ENCODE measurements at places on chromosomes 16 and 17. TPM values are rescaled to one million over a fixed set of nuclear protein-coding genes. Genes with fewer than 3 reads are reported as not detected.

The GALK1 gene
- total RNA-seq: 19.6 TPM

The VPS9D1 gene
- total RNA-seq: 7.3 TPM

DNA sequence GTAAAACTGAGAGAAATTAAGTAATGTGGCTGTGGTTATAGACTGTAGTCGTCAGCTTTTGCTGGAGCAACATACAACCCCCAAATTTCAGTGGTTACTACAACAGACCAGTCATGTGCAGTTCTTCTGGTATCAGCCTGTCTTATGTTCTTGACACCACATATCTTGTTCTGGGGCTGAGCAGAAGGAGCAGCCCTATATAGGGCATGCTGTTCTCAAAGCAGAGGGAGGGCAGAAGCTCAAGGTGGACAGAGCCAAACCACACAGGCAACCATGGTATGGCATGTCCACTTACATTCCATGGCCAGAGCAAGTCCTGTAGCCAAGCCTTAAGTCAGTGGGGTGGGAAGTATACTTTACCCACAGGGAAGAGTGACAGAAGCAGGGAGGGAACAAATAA is 7.7 kb downstream of the PRKAR1A start:
- no peaks in the 10 kb centered on the region for H3K27me3 ChIP-seq
- H3K27ac ChIP-seq: peak overlapping the region; percentile 99
- no peak overlapping the region for H3K4me3 ChIP-seq
- peaks cover 65% of the 10 kb centered on the region for H3K36me3 ChIP-seq

The FAM117A gene
- total RNA-seq: 15.5 TPM

The CYGB gene
- 23.0 TPM for total RNA-seq

The SLC12A3 gene
- not detected for total RNA-seq

The SBK1 gene
- total RNA-seq: 0.52 TPM

GRCh38 chr17:17570798-17571716 is 20.5 kb downstream of the PEMT start:
- no peak overlapping the region for H3K4me3 ChIP-seq
- no peak for DNase-seq
- peaks cover 56% of the 10 kb centered on the region for H3K4me1 ChIP-seq
- H3K27ac ChIP-seq: peak overlapping the region; percentile 97
- no peaks in the 10 kb centered on the region for H3K36me3 ChIP-seq

- peaks cover 13% of the 10 kb centered on the region for H3K36me3 ChIP-seq
- H3K27ac ChIP-seq: no peak overlapping the region
- no peak for DNase-seq
- H3K4me1 ChIP-seq: peaks cover 43% of the 10 kb centered on the region
- no peak overlapping the region for H3K4me3 ChIP-seq
- H3K27me3 ChIP-seq: peaks cover 4% of the 10 kb centered on the region
Observed at GRCh38 chr16:3026609-3027488, 3.0 kb downstream of the THOC6 start.

GRCh38 chr17:80449930-80450576 is 26.4 kb downstream of the NPTX1 start:
- H3K27ac ChIP-seq: no peak overlapping the region
- peaks cover 9% of the 10 kb centered on the region for H3K4me1 ChIP-seq
- DNase-seq: no peak
- no peaks in the 10 kb centered on the region for H3K36me3 ChIP-seq

GRCh38 chr17:60297760-60298401 is 94.1 kb downstream of the USP32 start:
- DNase-seq: no peak
- no peak overlapping the region for H3K27ac ChIP-seq
- H3K36me3 ChIP-seq: no peaks in the 10 kb centered on the region
- H3K27me3 ChIP-seq: no peaks in the 10 kb centered on the region

The KRTAP9-8 gene
- not detected for total RNA-seq

- no peaks in the 10 kb centered on the region for H3K36me3 ChIP-seq
- H3K27me3 ChIP-seq: no peaks in the 10 kb centered on the region
- no peak overlapping the region for H3K27ac ChIP-seq
- DNase-seq: no peak
- H3K4me1 ChIP-seq: peaks cover 11% of the 10 kb centered on the region
Observed at GRCh38 chr17:17445925-17446665, 30.7 kb upstream of the MED9 start.

DNA sequence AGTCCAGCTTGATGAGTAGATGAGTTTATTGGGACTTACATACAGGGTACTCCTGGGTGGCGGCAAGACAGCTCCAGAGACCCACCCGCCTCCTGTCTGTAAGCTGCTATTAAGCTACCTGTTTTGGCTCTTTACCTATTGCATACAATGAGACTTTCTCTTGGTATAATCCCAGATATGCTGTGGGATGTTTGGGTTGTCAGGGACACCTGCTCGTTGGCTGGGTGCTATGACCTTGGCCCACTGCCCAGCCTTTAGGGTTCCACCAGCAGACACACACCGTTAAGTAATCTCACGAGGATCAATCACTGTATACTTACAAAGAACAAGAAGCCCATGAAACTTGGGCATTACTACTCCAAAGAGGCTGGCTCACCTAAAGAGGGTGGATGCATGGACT is 116.4 kb downstream of the NPIPB5 start:
- no peaks in the 10 kb centered on the region for H3K36me3 ChIP-seq
- H3K27ac ChIP-seq: no peak overlapping the region
- H3K27me3 ChIP-seq: no peaks in the 10 kb centered on the region
- DNase-seq: no peak
- no peak overlapping the region for H3K4me3 ChIP-seq
- no peaks in the 10 kb centered on the region for H3K4me1 ChIP-seq

The ZNF205 gene
- 12.4 TPM for total RNA-seq

DNA sequence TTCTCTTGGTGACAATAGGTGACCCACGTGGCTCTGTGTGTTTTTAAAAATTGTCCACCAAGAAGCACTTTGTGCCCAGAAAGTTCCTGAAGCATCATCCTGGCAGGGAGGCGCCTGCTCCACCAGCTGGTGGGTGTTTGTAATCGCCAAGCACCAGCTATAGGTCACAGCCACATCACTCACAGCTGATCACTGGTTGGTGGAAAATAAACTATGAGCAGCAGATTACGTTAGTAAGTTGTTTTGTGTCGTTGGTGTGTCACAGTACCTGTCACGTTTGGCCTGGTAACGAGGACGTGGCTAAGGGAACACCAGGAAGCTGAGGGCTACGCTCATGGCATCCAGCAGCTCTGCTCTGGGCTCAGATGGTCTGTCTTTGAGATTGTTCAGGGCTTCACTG is 10.1 kb downstream of the MRM3 start:
- H3K36me3 ChIP-seq: peaks cover 33% of the 10 kb centered on the region
- no peak overlapping the region for H3K27ac ChIP-seq
- no peaks in the 10 kb centered on the region for H3K4me1 ChIP-seq
- H3K27me3 ChIP-seq: no peaks in the 10 kb centered on the region

The KRT23 gene
- not detected for total RNA-seq

DNA sequence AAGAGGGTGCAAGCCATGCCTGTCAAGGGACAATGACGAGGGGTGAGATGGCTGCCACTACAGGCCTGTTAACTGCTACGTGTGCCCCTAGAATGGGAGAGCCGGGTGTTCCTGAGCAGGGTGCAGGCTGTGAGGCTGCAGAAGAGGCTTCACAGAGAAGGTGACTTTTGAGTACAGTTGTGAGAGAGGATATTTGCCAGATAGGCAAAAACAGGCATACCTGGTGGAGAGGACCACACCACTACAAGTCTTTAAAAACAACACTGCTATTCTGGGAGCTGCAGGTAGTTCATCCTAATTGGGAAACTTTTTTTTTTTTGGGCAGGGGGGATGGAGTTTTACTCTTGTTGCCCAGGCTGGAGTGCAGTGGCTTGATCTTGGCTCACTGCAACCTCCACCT is 50.7 kb upstream of the ICAM2 start:
- H3K27me3 ChIP-seq: no peaks in the 10 kb centered on the region
- DNase-seq: no peak
- H3K4me1 ChIP-seq: no peaks in the 10 kb centered on the region
- H3K4me3 ChIP-seq: no peak overlapping the region
- H3K27ac ChIP-seq: no peak overlapping the region
- peaks cover 58% of the 10 kb centered on the region for H3K36me3 ChIP-seq

The CIBAR2 gene
- total RNA-seq: not detected

The EVI2A gene
- total RNA-seq: 9.0 TPM

GRCh38 chr16:65068151-65068740 is 53.6 kb downstream of the CDH11 start:
- H3K36me3 ChIP-seq: no peaks in the 10 kb centered on the region
- H3K4me1 ChIP-seq: peaks cover 26% of the 10 kb centered on the region
- no peak for DNase-seq
- no peaks in the 10 kb centered on the region for H3K27me3 ChIP-seq
- no peak overlapping the region for H3K4me3 ChIP-seq

GRCh38 chr17:55484575-55484974 is 26.7 kb downstream of the SMIM36 start:
- no peaks in the 10 kb centered on the region for H3K27me3 ChIP-seq
- no peak for DNase-seq
- no peak overlapping the region for H3K4me3 ChIP-seq
- H3K36me3 ChIP-seq: no peaks in the 10 kb centered on the region
